ENCODE measurements at places on chromosomes 12 and 14. TPM values are rescaled to one million over a fixed set of nuclear protein-coding genes. Genes with fewer than 3 reads are reported as not detected.

DNA sequence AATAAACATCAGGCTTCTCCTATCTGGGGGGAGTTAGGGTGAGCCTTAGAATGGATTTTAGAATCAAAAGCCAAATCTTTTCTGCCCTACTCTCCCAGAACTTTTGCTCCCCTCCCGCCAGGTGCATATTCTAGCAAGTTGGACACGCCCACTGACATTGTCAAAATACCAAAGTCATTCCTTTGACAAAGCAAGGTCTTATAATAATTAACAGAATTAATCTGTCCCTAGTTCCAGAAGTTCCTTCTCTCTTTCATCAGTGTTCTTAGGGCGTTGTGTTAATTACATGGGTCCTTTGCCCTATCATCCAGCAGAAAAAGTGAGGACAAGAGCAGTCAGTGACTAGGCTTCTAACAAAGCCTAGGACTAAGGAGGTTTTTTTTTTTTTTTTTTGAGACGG, 2.4 kb downstream of the PRR13 start:
- no peak for DNase-seq

GRCh38 chr14:79204591-79204990, 1006.7 kb downstream of the DIO2 start:
- DNase-seq = no peak

GRCh38 chr12:52903855-52904508, 894 bp downstream of the KRT8 start:
- DNase-seq = peak; percentile 28

DNA sequence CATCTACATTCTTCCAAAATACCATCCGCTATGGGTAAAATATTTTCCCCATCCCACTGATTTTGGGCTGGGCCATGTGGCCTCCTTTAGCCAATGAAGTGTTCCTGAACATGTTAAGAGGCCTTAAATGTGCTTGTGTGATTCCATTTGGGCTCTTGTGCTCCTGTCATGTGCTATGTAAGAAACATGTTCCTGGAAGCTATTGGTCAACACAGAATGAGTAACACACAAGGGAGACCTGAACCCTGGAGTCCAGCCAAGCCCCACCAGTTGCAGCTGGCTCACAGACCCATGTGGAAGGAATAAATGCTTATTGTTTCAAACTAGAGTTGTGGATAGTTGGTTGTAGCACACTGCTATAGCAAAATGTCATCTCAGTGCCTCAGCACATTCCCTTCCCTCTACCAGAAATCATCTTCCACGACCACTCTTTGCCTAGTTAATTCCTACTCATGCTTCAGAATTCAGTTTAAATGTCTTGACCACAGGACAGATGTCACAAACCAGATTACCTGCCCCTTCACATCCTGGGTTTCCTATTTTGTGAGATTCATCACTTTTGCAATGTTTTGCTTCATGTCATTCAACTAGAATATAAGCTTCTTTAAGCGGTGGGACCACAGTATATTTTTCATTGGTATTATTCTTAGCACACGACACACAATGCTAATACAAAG, 217.3 kb upstream of the EEA1 start:
- DNase-seq = no peak

DNA sequence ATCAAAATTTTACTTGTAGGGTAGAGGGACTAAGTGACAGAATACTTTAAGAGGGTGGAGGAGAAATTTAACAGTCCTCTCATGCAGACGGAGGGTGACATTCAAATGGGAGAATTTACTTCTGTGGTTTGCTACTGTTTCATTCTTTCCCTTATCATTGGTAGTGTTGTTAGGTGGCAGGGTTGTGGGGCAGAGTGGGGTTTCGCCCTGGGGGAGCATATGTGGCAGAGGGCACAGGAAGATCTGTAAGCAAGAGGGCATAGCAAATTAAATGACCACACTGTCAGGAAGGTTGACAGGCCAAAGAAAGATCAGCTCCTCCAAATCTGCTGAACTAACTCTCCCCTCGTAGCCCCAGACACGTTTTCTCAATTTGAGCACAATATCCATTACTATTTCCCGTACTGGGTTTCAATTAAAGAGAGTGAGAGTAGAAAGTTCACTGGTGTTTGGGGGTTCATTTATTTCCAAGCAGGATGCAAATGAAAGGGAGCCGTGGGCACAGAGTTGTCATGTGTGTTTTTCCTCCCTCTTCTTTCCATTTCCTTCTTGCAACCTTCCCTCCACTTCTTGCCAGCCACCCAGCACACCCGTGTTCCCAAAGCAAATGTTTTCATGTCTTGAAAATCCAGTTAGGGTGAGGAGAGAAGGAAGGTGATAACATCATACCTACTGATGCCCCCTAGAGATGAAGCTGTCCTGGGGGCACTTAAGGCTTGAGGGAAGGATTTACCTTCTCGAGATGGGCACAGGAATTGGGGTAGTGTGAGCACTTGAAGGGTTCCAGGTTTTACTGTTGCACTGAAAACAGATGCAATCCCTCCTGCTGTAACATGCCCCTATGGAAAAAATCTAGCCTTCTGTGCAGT, 6.5 kb upstream of the TBX3 start:
- DNase-seq = no peak

DNA sequence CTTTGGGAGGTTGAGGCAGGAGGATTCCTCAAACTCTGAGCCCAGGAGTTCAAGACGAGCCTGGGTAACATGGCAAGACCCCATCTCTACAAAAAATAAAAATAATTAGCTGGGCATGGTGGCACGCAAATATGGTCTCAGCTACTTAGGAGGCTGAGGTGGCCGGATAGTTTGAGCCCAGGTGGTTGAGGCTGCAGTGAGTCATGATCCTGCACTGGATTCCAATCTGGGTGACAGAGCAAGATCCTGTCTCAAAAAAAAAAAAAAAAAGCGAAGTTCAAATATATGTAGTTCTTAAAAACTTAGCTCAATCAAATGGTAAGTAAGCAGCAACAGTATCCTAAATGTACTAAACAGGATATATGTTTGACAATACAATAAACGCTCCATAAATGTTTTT, 85.5 kb upstream of the SSTR1 start:
- DNase-seq = no peak

DNA sequence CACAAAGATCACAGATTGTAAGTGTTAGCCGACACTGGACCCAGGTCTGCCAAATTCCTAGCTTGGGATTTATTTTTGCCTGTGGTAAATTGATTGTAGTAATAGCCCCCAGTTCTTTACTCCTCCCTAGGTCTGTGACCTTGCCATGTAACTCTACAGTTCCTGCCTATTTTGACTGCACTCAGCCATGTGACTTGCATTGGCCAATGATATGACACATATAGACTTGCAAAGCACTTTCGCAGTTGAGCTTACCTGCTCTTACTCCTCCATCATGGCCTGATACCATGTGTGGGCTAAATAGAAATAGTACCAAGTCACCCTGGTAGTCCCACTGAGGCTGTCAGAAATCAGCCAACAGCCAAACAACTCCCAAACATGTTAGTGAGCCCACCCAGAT, 240.3 kb downstream of the DUSP6 start:
- DNase-seq = no peak

DNA sequence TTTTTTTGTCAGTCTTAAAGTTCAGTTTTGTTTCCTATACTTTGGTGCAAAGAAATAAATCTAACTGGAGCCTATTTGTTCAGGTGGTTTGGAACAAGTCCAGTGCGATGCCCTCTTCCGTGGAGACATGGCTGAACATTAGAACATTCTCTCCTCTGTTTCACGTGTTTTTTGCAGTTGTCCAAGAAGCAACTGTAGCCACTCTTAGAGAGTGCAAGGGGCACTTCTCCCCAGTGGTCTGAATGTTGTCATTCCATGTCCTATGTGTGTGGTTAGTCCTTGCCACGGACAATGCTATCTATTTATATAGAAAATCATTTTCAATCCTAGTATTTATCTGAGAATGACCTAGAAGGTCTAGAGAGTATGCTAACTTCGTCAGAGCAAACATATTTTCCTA, 1232.5 kb upstream of the SEL1L start:
- no peak for DNase-seq

DNA sequence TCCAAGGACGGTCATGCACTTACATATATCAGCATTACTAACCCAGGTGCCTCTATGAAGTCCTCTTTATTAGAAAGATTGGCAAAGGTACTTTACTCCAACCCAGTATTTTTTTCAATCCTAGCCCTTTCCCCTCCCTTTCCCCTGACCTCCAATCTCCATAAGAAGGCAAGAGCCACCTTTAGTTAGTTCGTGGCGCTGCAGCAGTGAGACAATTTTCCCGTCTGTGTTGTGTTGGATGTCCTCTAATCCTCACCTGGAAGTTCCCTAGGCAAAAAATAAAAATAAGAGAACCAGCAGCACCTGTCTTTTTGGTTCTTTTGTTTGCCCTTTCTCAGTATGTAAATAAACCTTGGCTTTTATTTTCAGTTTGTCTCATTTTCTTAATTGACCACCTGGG, 439.6 kb upstream of the LRFN5 start:
- DNase-seq = no peak

DNA sequence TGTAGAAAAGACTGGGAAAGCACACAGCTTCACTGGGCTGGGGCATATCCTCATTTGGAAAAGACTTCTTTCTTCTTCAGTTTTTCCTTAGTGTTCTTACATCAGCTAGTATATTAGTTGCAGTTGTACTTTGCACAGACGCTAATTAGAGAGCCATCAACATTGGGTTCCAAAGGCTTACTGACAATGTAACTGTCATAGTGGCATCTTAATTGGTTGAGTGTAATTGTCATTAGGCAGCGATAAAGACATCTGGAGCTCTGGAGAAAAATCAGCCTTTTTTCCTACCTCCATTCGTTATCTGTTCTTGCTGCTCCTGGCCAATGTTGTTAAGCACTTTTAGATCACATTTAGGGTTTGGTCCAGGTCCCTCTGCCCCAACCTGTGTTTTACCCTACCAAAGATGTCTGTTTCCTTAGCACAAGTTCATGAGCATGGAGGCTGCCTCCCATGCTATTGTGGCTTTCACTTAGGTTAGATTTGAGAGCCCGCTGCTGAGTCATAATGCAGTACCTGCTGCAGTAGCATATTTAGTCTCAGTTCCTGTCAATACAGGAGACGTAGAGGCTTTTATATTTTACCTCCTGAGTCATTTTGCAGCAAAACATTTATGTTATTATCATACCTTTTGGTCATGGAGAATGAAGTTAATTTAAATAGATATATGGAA, 49.2 kb downstream of the FBXW8 start:
- DNase-seq = no peak

- DNase-seq = no peak
These were observed 126.4 kb downstream of the DUSP6 start for GRCh38 chr12:89225808-89226411.

GRCh38 chr12:121036810-121037326, 2.2 kb downstream of the OASL start:
- DNase-seq = no peak

GRCh38 chr12:31514912-31515311, 76.0 kb downstream of the DENND5B start:
- DNase-seq = no peak

- DNase-seq = no peak
These were observed 28.8 kb upstream of the BCAT1 start for GRCh38 chr12:24977711-24978110.

- no peak for DNase-seq
These were observed 39.7 kb upstream of the FOS start for GRCh38 chr14:75238756-75239455.

DNA sequence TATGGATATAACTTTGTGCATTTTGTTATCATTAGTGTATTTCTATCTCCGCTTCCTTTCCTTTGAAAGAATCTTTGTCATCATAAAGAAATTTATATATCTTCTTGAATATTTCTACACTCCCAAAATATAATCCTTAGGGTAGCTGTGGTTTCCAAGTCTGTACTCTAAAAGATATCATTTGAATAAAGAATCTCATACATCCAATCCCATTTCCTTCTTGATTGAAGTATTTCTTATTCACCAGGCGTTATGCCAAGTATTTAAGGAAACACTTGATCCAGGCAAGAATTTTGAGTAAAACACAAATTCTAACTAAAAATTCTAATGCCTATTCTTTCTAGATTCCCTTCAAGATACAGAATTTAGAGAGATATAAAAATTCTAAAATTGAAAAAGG, 821.8 kb downstream of the GALC start:
- no peak for DNase-seq

- no peak for DNase-seq
These were observed 16.8 kb downstream of the ISCA2 start for GRCh38 chr14:74510223-74510931.

- no peak for DNase-seq
These were observed 12.1 kb downstream of the ASIC1 start for GRCh38 chr12:50069539-50069938.

SERPINA5 gene
- total RNA-seq = 0.58 TPM

CMA1 gene
- not detected for total RNA-seq

PARP2 gene
- total RNA-seq = 22.9 TPM

ST8SIA1 gene
- total RNA-seq = 1.5 TPM

PTPRO gene
- not detected for total RNA-seq

SYCP3 gene
- 0.13 TPM for total RNA-seq

HELB gene
- 9.0 TPM for total RNA-seq

MTERF2 gene
- total RNA-seq = 4.1 TPM

Data from activated T-cell treated with anti-CD3 and anti-CD28 coated beads, Interleukin-2, amount 50 U/mL, for 4 hours (primary cell).